CD4-positive, CD25-positive, alpha-beta regulatory T cell (primary cell): ENCODE measurements at places on chromosomes 12 and 14.

GRCh38 chr12:32249777-32250176 is 143.1 kb downstream of the BICD1 start:
- H3K4me3 ChIP-seq, result no peak overlapping the region
- H3K36me3 ChIP-seq, result no peaks in the 10 kb centered on the region

DNA sequence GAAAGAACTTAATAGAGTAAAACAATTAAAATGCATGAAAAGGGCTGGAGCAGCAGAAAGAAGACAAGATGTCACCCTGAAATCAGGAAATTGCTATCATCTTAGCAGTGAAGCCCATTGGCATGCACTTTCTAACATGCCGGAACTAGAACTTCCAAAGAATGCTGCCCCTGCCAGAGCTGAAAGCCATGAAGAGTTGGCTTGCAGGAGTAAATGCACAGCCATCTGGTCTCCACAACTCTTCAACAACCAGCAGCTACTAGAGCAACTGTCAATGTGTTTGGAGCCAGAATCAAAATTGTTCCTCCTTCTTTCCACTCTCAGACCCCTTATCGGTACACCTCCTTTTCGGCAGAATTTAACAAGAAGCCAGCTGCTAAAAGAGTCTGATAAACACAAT is 414.1 kb downstream of the KCNH5 start:
- no peak overlapping the region for H3K27ac ChIP-seq
- H3K4me3 ChIP-seq, result no peak overlapping the region
- H3K36me3 ChIP-seq, result no peaks in the 10 kb centered on the region
- H3K27me3 ChIP-seq, result no peaks in the 10 kb centered on the region
- DNase-seq, result no peak

GRCh38 chr12:104122298-104122697 is 15.7 kb downstream of the NFYB start:
- no peaks in the 10 kb centered on the region for H3K4me1 ChIP-seq
- no peak overlapping the region for H3K27ac ChIP-seq
- no peaks in the 10 kb centered on the region for H3K27me3 ChIP-seq
- no peak overlapping the region for H3K4me3 ChIP-seq
- peaks cover 81% of the 10 kb centered on the region for H3K36me3 ChIP-seq

- no peaks in the 10 kb centered on the region for H3K36me3 ChIP-seq
- DNase-seq, result no peak
- peaks cover 6% of the 10 kb centered on the region for H3K27me3 ChIP-seq
- H3K4me3 ChIP-seq, result no peak overlapping the region
Observed at GRCh38 chr12:47028981-47029708, 50.3 kb upstream of the PCED1B start.

DNA sequence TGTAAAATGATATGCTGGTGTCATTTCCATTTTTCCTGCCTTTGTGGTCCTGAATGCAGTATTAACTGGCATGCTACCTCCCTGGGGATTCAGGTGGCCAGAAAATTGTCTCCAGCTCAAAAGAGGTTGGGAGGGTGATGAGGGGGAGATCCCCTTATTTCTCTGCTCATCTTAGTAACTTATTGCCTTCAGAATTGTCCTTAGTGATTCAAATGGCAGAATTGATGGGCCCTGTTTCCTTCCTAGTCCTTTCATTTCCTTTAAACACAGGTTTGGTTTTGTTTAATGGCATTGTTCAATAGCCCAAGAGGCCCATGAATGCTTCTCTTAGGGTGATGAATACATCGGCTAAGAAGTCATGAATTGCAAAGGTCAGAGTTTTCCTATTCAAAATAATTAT is 207.0 kb downstream of the SLC41A2 start:
- peaks cover 33% of the 10 kb centered on the region for H3K4me1 ChIP-seq
- no peak for DNase-seq
- H3K27ac ChIP-seq, result no peak overlapping the region
- H3K27me3 ChIP-seq, result no peaks in the 10 kb centered on the region

GRCh38 chr14:74456684-74457564 is 30.9 kb upstream of the SYNDIG1L start:
- DNase-seq, result no peak
- H3K36me3 ChIP-seq, result no peaks in the 10 kb centered on the region
- H3K27me3 ChIP-seq, result no peaks in the 10 kb centered on the region

- peak; percentile 66 for DNase-seq
- H3K4me3 ChIP-seq, result peak overlapping the region; percentile 84
- peaks cover 71% of the 10 kb centered on the region for H3K4me1 ChIP-seq
- H3K27me3 ChIP-seq, result no peaks in the 10 kb centered on the region
Observed at GRCh38 chr12:47360771-47361388, 281.1 kb upstream of the AMIGO2 start.

DNA sequence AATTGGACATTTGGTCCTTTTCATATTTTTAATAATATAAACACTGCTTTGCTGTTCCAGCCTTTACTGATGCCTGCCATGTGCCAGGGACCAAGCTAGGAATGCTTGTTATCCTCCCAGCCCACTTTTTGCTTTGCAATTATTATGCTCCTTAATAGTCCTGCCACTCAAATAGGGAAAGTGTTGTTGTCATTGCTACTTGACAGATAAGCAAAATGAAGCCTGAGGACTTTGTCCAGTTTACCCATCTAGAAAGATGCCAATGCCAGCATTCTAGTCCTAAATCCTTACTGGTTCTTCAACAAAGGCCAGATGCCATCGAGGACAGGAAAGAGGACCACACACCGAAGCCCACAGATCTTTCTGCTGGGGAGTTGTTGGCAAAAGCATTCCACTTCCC is 246.5 kb downstream of the EMP1 start:
- no peaks in the 10 kb centered on the region for H3K4me1 ChIP-seq
- no peak for DNase-seq
- no peak overlapping the region for H3K4me3 ChIP-seq

- no peaks in the 10 kb centered on the region for H3K27me3 ChIP-seq
- no peaks in the 10 kb centered on the region for H3K4me1 ChIP-seq
- no peak overlapping the region for H3K4me3 ChIP-seq
- H3K27ac ChIP-seq, result no peak overlapping the region
- no peak for DNase-seq
Observed at GRCh38 chr12:52518574-52519386, 1.4 kb downstream of the KRT5 start.

DNA sequence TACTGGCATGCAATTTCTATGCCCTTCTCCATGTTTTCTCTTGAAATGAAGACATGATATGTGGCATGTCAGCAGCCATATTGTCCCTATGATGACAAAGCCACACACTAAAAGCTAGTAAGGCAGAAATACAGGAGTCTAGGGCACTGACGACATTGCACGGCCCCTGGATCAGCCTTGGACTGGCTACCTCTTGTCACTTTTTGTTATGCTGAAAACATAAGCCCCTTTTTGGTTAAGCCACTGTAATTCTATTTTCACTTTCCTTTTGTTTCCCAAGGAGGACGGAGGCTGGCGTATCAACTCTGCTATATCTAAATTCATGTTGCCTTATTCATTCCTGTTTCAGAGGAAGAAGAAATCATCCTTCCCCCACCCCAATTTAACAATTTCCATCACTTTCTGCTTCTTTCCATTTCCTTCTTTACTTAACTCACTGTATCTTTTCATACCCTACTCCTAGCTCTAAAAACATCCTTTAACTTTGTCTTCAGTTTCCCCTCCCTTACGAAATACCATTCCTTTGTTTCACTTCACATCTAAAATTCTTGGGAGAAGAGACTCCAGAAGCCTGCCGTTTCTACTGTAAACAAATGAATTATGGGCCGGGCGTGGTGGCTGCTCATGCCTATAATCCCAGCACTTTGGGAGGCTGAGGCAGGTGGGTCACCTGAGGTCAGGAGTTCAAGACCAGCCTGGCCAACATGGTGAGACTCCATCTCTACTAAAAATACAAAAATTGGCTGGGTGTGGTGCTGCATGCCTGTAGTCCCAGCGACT is 364.1 kb downstream of the PCNX1 start:
- H3K4me1 ChIP-seq, result peaks cover 11% of the 10 kb centered on the region
- H3K36me3 ChIP-seq, result no peaks in the 10 kb centered on the region
- H3K27me3 ChIP-seq, result no peaks in the 10 kb centered on the region
- DNase-seq, result no peak
- no peak overlapping the region for H3K27ac ChIP-seq

DNA sequence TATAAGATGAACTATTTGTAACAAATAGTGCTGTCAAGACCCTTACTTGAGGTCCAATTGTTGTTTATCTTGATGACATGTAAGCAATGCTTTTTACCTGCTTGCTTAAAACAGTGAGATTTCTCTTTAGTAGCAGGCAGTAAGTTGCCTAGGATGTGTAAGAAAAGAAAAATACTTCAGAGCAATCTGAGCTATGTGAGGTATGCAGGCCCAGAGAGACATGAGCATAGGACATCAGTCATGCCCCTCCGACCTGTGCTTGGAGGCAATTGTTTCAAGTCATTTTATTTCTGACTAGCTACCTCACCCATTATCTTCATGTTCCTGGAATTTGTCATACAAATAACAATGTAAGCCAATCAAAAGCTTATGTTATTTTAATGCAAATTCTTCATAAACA is 930.6 kb upstream of the FBXO33 start:
- H3K27me3 ChIP-seq, result no peaks in the 10 kb centered on the region
- no peak overlapping the region for H3K4me3 ChIP-seq
- no peak overlapping the region for H3K27ac ChIP-seq
- H3K36me3 ChIP-seq, result no peaks in the 10 kb centered on the region
- no peak for DNase-seq

DNA sequence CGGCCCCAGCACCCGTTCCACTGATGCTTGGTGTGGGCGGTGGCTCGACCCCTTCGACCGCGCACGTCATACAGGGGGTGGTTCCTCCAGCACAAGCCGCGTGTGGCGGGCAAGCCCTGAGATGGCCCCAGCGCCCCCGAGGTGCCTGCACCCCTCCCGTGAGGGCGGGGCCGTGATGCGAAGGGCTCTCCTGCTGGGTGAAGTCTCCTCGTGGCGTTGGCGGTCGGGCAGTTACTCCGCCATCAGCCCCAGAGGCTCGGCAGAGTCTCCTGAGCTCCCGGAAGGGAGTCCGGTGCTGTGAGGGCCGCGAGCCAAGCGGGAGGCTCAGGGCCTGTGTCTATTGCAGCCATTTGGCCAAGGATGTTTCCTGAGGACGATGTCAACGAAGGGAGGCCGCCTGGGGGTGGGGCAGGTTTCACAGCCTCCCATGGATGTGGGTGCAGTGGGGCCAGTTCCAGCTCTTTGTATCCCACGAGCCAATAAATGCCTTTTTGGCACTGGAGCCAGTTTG is 78.1 kb upstream of the GALNT9 start:
- H3K27ac ChIP-seq, result no peak overlapping the region
- no peak overlapping the region for H3K4me3 ChIP-seq
- H3K4me1 ChIP-seq, result no peaks in the 10 kb centered on the region
- DNase-seq, result no peak
- no peaks in the 10 kb centered on the region for H3K27me3 ChIP-seq

DNA sequence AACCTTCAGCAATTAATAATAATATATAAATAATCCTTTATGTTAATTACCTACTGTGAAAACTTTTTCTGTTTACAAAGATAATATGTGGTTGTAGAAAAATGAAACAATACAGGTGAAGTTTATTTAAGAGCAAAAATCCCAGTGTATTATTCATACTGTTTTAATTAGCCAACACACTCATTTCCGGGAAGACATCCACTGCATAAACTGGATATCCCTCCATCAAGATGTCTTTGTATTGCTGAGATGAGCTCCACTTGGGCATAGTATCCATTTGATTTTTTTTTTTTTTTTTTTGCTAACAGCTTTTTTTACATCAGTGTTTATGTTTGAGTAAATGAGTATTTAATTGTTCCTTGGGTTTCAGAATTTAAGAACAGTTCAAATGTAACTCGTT is 13.7 kb upstream of the DERA start:
- H3K27ac ChIP-seq, result no peak overlapping the region
- H3K36me3 ChIP-seq, result peaks cover 84% of the 10 kb centered on the region
- H3K27me3 ChIP-seq, result no peaks in the 10 kb centered on the region
- no peak overlapping the region for H3K4me3 ChIP-seq
- DNase-seq, result no peak
- no peaks in the 10 kb centered on the region for H3K4me1 ChIP-seq

DNA sequence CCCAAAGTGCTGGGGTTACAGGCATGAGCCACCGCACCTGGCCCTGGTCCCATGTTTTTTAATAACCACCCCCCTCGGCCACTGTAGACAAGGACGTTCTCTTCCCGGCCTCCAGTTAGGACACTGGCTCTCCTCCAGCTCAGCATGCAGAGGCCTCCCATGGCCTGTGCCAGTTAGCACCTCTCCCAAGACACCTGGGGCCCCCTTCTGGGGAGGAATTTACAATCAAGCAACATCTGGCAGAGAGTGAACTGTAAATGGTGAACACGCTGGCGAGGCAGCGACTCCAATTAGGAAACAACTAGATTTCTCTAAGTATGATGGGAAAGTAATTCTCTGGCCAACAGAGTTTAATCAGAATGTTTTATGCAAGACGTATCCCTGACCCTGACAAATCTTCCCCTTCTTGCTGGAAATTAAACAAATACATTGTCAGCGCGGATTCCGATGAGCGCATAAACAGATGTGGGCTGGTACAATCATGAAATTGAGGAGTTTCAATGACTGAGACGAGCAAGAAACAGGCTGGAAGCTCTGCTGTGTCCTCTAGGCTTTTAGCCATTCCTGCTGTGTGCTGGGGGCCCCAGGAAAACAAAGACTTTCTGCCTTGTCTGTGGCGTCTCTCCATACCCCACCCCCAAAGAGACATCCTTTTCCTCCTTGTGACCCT is 61.7 kb upstream of the DLK1 start:
- no peaks in the 10 kb centered on the region for H3K36me3 ChIP-seq
- no peak for DNase-seq
- H3K27me3 ChIP-seq, result peaks cover 2% of the 10 kb centered on the region
- H3K27ac ChIP-seq, result no peak overlapping the region
- H3K4me3 ChIP-seq, result no peak overlapping the region

GRCh38 chr14:24965934-24966578 is 83.9 kb downstream of the STXBP6 start:
- H3K4me3 ChIP-seq, result no peak overlapping the region
- no peak overlapping the region for H3K27ac ChIP-seq
- no peaks in the 10 kb centered on the region for H3K36me3 ChIP-seq
- H3K27me3 ChIP-seq, result no peaks in the 10 kb centered on the region
- H3K4me1 ChIP-seq, result no peaks in the 10 kb centered on the region
- DNase-seq, result no peak

- no peaks in the 10 kb centered on the region for H3K36me3 ChIP-seq
- no peak for DNase-seq
- no peak overlapping the region for H3K4me3 ChIP-seq
- H3K27ac ChIP-seq, result no peak overlapping the region
- H3K4me1 ChIP-seq, result no peaks in the 10 kb centered on the region
Observed at GRCh38 chr12:466762-467161, 7.0 kb downstream of the B4GALNT3 start.

DNA sequence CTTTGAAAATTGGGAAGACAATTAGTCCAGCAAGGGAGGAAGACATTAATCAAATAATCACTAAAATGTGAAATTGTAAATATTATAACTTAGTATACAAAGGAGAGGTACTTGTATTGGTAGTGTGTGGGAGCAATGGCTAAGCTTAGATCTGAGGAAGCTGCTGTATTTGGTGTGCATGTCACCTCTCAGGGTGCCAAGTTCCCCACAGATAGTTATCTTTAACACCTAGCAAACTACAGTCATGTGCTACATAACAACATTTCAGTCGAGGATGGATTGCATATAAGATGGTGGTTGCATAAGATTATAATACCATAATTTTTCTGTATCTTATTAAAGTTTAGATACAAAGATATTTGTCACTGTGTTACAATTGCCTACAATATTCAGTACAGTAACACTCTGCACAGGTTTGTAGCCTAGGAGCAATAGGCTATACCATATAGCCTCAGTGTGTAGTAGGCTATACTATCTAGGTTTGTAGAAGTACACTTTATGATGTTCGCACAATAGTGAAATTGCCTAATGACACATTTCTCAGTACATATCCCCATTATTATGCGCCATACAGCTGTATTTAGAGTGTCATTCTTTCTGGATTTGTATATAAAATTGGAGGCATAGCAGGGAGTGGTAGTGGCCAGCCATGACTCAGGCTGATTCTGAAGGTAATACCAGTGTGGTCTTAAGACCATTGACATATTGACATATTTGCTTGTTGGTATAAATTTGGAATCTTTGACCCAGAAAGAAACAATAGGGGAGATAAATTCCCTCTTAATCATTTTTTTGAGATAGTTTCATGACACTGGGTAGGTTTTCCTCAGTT is 55.8 kb downstream of the RAD51B start:
- no peaks in the 10 kb centered on the region for H3K27me3 ChIP-seq
